CD4-positive, alpha-beta T cell treated with Interleukin-17A for 1 hour (primary cell): ENCODE measurements at places on chromosomes 1 and 21.

- peak; percentile 68 for DNase-seq
Measured at GRCh38 chr21:35226968-35227744, 178.1 kb upstream of the RUNX1 start.

DNA sequence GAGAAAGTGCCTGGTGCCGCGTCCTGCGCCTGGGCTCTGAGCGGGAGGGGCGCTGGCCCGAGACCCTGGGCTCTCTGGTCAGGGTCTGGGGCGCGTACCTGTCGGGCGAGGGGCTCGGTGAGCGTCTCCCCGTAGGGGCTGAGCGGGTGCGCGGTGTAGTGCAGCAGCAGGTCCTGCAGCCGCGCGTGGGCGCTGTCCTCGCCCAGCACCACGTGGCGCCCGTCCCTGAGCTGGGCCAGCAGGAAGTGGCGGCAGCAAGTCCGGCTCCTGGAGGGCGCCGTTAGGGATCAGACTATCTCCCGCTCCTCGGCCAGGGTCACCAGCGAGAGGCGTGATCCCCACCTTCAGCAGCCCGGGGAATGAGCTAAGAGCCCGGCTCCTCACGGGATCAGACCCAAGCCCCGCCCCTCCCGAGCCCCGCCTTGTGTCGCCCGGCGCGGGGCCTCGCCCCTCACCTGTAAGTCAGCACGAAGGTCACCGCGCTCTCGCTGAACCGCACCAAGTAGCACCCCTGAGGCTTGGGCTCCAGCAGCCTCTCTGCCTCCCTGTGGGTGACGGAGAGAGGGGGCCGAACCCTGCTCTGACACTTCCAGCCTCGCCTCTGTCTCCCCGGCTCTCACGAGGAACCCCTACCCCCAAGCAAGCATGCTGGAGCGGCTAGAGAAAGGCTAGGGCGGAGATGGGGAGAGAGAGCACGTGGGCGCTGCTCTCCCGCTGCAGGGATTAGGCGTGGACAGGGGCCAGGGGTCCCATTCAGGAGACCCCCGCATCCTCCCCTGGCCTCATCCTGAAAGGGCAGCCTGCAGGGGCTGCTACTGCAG is 2.7 kb downstream of the SH2D2A start:
- DNase-seq = peak; percentile 82

- DNase-seq = no peak
Measured at GRCh38 chr1:41025979-41026819, 4.7 kb upstream of the SLFNL1 start.

DNA sequence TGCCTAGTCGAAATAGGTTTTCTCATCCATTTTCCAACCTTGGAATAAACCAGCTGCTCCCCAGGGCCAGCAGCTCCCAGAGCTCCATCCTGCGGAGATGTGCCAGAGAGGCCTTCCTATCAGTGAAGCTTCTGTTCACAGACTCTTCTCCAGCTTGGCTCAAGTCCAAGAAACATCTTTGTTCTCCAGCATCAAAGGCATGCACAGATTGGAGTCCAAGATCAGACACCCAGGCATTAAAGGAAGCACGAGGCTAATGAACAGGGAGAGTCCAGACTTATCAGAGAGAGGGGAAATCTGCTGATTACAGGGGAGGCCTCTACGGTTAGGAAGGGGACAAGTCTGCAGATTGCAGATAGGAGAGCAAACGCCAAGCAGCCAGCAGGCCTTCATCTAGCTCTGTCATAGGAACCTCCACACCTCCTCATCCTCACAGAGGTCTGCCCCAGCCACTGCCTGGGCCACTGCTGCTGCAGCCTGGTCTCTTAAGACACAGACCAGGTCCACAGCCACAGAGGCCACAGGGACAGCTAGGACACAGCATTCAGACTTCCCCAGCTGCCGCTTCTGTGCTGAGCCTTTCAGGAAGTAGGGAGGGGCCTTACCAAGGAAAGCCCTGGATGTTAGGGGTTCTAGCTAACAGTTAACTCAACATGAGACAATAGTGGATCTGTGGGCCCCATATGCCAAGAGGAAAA is 3.4 kb downstream of the PRR9 start:
- DNase-seq = no peak

- no peak for DNase-seq
Measured at GRCh38 chr1:80251591-80251990, 1245.1 kb upstream of the ADGRL4 start.

GRCh38 chr1:44024903-44025525 is 6.2 kb downstream of the SLC6A9 start:
- DNase-seq = no peak

DNA sequence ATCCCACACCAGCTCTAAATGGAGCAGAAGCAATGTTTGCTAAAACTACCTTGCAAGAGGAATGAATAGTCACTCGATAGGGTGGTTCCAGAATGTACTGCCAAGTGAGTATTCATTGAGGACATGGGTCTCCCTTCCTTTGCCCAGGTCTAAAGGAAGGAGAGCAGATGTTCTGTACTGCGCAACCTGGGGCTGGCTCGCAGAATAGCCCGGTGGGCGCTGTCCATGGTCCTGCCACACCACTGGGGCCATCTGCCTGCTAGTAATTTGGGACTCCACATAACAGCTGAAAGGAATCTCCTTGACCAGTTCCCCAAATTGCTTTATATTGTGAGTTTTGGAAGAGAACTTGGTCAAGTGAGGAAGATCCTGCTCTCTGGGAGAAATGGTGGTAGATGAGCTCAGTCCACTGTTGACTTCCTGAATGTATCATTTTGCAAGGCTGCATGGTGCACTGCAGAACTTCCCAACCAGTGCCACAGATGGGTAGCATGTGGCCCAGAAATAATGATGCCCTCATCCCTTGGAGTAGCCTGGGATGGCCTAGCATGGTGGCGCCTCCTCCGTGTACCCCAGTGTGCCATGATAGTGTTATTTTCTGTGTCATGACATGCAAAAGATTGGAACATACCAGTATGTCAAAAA is 5.7 kb downstream of the SLC6A17 start:
- peak; percentile 10 for DNase-seq

- DNase-seq = no peak
Measured at GRCh38 chr1:42379794-42380585, 602 bp upstream of the RIMKLA start.

GRCh38 chr1:66539491-66539890 is 5.5 kb downstream of the SGIP1 start:
- DNase-seq = no peak

- no peak for DNase-seq
Measured at GRCh38 chr1:240385985-240386978, 225.7 kb downstream of the GREM2 start.

- DNase-seq = no peak
Measured at GRCh38 chr1:89980605-89981004, 14.3 kb upstream of the ZNF326 start.

DNA sequence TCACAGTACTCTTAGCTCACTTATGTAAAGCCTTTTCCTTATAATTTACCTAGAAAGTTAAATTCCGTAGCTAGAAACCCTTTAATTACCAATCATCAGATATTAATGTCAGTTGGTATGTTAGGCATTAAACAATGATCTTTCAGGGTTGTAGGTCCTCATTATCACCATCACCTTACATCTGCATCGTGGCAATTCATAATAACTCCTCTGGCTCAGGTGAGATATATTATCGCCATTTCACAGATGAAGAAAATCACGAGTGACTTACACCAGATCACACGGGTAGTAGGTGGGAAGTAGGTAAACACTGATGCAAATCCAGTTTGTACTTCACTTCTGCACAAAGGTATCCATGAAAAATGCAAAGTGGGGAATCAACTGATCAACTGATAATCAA is 639 bp downstream of the NUP133 start:
- DNase-seq = no peak

GRCh38 chr1:103459346-103459745 is 66.2 kb upstream of the RNPC3 start:
- no peak for DNase-seq

DNA sequence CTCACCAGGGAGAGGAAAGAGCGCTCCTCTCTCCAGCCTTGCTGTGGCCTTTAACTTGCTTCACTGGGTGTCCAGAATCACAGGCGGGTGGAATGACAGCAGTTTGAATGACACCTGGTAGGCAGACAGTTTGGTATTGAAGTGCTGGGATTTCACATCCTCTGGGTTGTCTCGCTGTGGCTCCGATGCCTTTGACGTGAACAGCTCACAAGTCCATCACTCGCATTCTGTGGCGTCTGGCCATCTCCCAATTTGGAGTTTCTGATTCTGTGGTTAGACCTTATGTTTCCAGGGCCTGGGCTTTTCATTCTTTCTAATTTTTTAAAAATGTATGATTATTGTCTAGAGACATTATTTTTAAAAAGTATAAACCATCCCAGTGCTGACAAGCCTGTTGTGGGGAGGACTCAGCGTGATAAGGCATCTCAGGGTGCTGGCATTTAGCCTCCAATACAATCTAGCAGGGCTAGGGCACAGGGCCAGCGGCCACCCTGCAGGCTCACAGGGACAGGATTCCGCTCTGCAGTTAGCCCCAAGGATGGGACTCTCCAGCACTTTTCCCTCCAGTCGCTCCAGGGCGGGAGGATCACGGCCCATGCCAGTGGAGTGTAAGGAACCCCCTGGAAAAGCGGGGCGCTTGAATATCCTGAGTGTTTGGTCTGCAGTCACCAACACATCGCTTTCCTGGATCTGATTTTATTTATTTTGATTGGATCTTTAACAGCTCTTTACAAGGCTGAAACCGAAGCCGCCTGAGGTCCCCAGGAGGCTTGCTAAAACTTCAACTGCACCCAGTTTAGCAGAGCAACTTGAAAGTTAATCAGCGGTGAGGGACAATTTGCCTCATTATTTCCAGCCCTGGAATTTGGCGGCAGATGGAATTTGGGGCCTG is 178.3 kb downstream of the TRABD2B start:
- DNase-seq = no peak

- DNase-seq = no peak
Measured at GRCh38 chr1:175419684-175420517, 227.3 kb upstream of the KIAA0040 start.

GRCh38 chr1:78491451-78492071 is 787 bp downstream of the PTGFR start:
- no peak for DNase-seq

DNA sequence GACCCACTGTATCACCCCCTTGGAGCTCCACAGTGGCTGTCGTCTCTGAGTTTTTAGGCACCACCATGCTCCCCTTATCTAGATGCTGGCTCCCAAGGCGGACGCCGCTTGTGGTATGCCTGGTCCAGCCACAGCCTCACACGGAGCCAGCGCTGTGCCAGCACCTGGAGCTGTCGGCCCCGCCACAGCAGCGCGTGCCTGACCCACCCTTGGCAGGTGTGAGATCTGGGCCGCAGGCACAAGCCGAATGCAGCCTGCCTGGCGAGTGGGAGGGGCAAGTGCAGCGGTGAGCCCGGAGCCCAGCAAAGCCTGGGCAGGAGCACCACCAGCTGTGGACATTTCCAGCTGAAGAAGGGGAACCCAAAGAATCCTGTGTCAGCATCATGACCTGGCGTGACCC is 91.9 kb upstream of the BACE2 start:
- DNase-seq = no peak

- peak; percentile 71 for DNase-seq
Measured at GRCh38 chr1:26826261-26827105, at the start of gene ZDHHC18. Gene ZDHHC18, plus strand, starts transcription at chr1:26826688. Its CDS starts 117 bp downstream, at chr1:26826805.

- no peak for DNase-seq
Measured at GRCh38 chr1:155003766-155004351, 1.3 kb downstream of the ZBTB7B start.

GRCh38 chr1:82086739-82087138 is 286.0 kb downstream of the ADGRL2 start:
- no peak for DNase-seq

DNA sequence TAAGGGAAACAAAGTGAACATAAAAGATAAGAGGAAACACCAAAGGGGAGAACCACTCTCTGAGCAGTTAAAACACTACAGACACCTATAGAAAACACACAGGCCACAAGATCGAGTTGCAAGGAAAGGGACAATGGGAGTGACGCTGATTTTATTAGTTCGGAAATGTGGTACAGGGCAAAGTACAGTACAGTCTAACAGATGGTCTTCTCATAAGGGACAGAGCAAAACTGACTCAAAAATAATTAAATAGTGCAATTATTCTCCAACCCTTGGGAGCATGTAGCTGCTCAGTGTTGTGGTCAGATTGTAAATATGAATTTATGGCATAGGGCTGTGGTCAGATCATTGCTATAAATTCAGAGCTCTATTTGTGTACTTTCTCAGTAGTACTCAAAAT is 352.0 kb downstream of the USH2A start:
- DNase-seq = no peak

DNA sequence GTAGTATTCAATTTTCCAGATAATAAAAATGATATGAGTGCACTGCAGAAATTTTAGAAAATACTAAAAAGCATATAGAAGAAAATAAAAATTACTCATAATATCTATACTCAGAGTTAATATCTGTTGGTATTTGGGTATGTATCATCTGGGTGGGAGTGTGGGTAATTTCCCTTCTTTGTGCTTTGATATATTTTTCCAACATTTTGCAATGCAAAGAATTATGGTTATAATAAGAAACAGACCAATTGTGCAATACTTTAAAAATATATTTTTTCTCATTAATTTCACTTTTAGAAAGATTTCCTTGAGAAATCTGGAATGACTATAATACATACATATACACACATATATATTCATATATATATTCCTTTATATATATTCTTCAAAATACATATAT is 665.7 kb downstream of the ADGRL2 start:
- DNase-seq = no peak

- DNase-seq = no peak
Measured at GRCh38 chr1:32811265-32811664, 5.9 kb downstream of the YARS1 start.

GRCh38 chr1:43344267-43344850 is 6.7 kb downstream of the MPL start:
- DNase-seq = no peak

DNA sequence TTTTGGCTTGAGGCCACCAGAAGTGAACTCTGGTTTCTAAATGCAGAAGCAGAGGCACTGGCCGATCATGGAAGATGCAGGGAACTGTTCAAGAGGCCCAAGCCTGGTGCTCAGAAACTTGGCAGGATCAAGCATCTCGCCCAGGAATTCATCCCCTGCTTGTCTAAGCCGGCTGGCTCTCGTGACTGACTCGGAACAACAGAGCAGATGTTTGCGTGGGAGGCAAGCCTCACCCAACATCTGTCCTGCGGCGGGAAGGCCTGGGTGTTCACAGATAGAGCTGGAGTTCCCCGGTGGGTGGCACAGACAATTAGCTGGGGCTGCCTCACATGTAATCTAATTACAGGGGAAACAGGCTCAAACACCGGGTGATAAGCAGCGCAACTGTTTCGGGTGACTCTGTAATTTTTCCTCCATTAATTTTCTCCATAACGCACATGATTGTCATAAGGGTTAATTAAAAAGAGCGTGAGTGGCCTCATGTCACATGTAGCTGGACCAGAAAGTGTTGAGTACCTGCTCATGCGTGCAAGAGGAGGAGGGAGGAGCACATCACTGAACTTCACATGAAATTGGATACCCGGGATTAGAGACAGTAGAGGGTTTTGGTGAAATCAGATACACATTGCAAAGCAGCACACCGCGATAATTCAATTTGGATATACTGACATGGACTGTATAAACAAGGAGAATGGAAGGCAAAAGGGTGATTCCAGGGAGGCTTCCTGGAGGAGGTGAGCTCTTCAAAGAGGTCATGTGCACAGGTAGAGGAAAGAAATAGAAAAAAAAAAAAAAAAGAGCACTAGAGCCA is 180.0 kb downstream of the ETS2 start:
- peak; percentile 13 for DNase-seq
